ENCODE measurements at places on chromosomes 7 and 10. TPM values are rescaled to one million over a fixed set of nuclear protein-coding genes. Genes with fewer than 3 reads are reported as not detected.

GRCh38 chr10:58660575-58661255 is 148.0 kb downstream of the BICC1 start:
- no peak for DNase-seq

DNA sequence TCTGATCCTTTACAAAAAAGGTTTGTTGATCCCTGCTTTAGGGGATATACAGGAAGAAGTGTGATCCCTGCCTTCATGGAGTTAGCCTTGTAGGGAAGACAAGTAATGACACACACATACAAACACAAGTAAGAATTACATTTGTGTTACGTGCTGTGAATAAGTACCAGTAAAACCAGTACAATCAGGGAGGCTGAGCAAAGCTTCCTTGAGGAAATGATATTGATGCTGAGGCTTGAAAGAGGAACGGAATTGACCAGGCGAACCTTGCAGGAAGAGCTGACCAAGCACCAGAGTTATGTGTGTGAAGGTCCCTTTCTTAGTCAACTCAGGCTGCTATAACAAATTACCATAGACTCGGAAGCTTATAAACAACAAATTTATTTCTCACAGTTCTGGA is 83.6 kb upstream of the CACUL1 start:
- DNase-seq = no peak

GRCh38 chr10:110784198-110784597 is 87.5 kb upstream of the PDCD4 start:
- peak; percentile 74 for DNase-seq

DNA sequence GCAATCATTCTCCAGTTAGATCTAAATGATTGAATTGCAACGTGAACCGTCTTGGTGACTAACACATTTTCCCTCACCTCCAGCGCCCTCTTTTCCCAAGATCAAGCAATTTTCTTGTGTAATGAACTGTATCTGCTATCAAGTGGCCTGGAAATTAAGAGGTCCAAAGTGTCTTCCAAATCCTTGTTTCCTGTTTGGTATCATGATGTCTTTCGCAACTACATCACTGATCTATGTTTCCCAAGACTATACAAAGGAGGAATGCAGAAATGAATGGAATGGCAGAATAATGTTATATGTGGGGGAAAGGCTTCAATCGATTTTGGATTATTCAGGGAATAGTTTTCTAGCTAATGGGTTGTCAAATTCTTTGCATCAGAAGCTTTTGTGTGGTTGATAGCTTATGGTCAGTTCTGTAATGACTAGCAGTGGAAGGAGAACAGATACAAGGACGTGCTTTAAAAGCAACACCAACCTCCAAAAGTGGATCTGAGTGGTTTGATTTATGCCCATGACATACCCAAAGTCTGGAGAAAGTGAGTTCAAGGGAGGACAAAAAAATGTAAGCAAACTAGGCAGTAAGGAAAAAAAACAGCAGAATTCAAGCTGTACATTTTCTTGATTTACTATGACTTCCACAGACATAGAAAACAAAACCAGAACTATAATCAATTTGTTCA is 14.6 kb upstream of the ZEB1 start:
- no peak for DNase-seq

- DNase-seq = peak; percentile 79
These were observed 100.7 kb upstream of the WAC start for GRCh38 chr10:28432210-28432676.

Gene TFPI2
- 3.3 TPM for total RNA-seq

All from body of pancreas (tissue), 4 donors.